Suprapubic skin (tissue), 4 donors: ENCODE measurements at places on chromosomes 4 and X.

DNA sequence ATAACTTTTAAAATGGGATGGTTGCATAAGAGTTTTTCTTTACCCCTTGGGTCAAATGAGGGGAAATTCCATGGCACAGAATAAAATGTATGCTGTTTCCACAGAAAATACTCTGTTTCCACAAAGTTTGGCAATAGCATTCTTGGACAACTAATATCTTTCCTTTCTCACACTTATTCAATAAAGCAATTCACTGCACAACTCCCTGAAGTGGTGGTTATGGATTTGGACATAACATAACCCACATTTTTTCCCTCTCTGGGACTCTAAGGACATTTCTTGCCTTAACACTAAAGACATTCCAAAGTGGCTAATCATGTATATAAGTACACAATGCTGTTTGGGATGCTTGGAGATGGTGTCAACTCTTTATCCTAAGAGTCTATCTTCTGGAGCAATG is 51.7 kb upstream of the GPM6B start:
- no peak for DNase-seq

DNA sequence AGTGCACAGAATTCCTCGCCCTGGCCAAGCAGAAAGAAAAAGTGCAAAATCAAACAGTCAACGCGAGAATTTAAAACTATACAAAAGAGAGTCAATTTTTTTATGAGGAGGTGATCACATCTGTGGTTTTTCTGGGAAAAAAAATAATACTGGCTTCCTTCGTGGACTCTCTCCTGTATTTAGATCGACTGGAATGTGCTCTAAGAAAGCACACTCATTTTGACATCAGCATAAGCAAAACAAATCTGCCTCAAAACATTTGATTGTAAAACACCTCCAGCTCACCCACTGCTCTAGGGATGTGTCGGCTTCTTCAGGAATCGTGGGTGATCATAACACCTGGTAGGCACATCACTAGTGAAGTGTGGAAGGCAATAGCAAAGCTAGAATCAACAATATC is 417.4 kb upstream of the FAT1 start:
- DNase-seq = no peak

DNA sequence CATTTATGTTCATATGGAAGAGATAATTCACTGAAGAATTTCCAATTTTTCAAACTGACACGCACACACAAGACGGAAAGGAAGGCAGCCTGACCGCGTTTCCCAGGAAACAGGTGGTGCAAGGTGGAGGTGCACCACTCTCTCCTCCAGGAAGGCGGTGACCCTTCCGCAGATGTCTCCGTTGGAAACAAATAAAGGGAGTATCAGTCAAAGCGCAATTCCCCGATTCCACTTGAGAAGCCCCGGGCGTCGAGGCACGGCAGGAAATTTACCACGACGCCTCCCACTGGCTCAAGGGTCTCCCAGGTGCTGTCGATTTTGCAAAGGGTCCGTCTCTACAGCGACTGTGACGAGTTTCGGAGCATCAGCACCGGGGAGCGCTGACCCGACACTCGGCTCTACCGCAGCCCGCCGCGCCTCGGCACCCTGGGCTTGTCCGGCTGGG is 770 bp upstream of the TIGD2 start:
- no peak for DNase-seq

- no peak for DNase-seq
Measured at GRCh38 chr4:74158466-74159142, 686 bp downstream of the MTHFD2L start.

DNA sequence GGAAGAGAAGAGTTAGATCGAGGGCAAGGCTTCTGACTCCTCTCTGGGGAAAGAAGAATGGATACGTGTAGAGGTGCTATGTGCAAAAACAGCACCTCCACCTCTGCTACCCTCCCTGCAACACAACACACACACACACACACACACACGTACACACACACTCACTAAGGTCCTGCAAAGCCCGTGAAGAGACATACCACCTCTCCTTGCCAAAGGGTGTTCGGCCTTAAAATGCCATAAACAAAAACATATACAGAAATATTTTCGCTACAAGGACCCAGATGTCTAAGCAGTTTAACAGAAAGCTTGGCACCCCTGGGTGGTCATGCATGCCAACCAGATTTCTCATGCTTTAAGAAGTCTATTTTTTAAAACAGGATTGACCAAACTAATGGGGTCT is 1.5 kb downstream of the TIFA start:
- DNase-seq = no peak
